ENCODE measurements at places on chromosomes 2 and 18.

GRCh38 chr18:34729264-34729663, 19.2 kb downstream of the DTNA start:
- DNase-seq = peak; percentile 16

- DNase-seq = no peak
These were observed 36.7 kb downstream of the EMX1 start for GRCh38 chr2:72953976-72954375.

DNA sequence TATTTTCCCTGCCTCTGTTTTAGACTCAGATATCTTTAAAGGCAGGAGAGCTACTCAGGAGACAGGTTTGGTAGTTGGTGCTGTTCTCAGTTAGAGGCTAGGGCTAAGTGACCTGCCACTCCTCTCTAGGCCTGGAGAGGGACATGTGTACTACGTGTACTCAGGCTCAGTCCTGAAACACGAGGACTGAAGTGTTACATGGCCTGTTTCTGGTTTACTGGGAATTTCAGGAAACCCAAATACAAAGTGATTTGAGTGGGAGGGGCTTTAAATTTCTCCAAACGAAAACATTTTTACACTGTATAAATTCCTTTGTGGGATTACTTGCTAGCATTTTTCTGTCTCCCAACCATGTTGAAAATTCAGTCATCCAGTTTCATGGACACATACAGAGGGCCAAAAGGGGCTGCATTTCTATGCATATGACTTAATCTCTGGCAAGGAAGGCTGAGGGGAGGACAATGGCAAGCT, 343.3 kb downstream of the CYP26B1 start:
- DNase-seq = no peak

DNA sequence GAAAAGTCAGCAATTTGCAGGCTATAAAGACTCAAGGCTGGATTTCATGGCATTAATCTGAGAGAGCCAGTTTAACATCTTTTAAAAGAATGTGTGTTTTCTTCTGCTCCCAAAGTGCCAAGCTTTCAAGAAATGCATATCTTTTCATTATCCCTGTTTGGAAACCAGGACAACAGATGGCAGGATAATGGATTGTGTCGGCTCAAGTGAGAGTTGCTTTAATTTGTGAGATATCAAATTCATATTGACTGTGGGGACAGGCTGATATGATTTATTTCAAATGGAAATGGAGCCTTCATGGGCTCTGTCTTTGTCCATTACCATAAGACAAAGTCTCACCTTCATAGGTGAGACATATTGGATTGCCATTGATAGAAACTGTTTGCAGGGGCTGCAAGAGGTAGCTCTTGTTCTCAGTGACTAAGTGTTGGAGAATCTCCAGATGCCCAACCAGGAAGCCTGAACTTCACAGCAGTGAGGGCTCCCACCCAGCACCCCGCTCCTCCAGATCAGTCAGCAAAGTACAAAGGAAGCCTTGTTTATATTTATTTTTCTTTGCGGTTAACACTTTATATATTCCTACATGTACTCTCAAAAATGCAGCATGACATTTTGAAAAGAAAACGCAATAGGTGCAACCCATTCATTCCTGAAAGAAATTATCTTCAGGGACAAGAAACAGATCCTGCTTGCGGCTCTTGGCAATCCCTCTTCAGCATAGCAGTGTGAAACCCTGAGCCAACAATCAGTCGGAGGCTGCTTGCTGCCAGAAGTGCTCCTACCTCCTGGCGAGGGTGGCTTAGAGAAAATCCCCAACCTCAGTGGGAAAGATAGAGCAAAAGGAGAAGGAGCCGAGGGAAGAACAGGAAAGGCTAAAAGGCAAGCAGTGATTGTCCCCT, 65.8 kb upstream of the ATL2 start:
- DNase-seq = no peak

GRCh38 chr2:127650785-127651380, 4.9 kb downstream of the GPR17 start:
- DNase-seq = no peak

- DNase-seq = no peak
These were observed 34.8 kb upstream of the ASXL2 start for GRCh38 chr2:25912851-25913695.

All from NCI-H2081 (cell line).